ENCODE measurements at places on chromosomes 11 and 22.

DNA sequence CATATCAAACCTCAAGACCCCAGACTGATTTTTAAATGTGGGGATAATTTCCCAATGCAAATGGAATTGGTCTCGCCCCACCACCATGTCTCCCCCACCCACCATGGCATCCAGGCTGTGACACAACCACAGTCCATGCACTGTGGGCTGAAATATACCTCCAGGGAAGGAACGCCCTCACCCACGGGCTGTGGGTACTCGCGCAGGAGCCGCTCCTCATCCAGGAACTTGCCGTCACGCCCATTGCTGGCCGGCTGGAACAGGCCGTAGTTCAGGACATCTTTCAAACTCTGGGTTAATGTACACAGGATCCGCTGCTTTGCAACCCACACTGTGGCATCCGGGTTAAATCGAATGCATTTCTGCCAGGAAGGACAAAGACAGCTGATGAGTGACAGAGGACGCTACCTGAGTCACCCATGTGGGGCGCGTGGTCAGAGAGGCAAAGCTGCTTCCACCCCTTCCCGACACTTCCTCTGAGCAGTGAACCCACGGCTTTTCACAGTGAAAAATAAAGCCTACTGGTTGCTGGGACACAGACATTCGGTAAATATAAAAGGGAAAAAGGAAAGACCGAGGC is 133.6 kb downstream of the SHANK2 start:
- no peak for DNase-seq

- DNase-seq = peak; percentile 41
Observed at GRCh38 chr11:35235936-35236666, 97.1 kb downstream of the CD44 start.

- no peak for DNase-seq
Observed at GRCh38 chr11:65577756-65578109, 1.9 kb downstream of the EHBP1L1 start.

GRCh38 chr22:26283330-26283729 is 114.1 kb downstream of the SEZ6L start:
- no peak for DNase-seq

- DNase-seq = no peak
Observed at GRCh38 chr11:46930089-46930488, 6.5 kb upstream of the CSTPP1 start.

DNA sequence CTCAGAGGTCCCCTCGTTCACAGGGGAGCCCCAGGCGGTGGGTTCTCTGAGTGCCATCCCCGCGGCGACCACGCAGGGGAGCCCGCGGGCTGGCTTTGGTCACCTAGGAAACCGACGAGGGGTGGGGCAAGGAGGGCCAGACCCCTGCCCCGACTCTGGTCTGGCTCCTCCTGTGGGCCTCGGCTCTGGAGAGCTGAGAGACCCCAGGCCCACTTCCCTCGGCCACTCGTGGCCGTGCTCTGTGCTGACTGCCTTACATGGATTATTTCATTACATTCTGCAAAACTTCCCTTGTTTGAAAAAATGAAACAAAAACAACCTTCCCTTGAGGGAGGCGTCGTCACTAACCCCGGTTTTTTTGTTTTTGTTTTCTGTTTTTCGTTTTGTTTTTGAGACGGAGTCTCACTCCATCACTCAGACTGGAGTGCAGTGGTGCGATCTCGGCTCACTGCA is 15.1 kb upstream of the CYTH4 start:
- DNase-seq = peak; percentile 57

Data from stimulated activated naive CD4-positive, alpha-beta T cell treated with Interleukin-2 at 50 U/mL for 16 hours (primary cell).